Thoracic aorta (tissue), 2 donors: ENCODE measurements at places on chromosomes 12 and 14.

DNA sequence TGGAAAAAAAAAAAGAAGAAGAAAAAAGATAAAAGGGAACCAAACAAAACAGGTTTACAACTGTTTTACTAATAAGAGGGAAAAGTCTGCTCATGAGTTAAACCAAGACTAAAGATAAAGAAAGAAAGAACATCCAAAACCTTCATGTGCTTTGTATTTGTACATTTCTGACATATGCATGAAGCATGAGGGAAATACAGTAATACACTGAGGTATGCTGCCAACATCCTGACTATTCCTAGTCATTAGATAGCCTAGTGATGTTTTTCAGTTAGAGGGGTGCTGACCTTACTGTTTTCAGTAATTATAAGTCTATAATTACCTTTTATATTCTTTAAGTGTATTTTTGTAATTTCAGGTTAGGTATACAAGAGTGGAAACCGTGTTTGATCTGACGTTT lies 793.3 kb downstream of the DIO2 start:
- no peak for DNase-seq

DNA sequence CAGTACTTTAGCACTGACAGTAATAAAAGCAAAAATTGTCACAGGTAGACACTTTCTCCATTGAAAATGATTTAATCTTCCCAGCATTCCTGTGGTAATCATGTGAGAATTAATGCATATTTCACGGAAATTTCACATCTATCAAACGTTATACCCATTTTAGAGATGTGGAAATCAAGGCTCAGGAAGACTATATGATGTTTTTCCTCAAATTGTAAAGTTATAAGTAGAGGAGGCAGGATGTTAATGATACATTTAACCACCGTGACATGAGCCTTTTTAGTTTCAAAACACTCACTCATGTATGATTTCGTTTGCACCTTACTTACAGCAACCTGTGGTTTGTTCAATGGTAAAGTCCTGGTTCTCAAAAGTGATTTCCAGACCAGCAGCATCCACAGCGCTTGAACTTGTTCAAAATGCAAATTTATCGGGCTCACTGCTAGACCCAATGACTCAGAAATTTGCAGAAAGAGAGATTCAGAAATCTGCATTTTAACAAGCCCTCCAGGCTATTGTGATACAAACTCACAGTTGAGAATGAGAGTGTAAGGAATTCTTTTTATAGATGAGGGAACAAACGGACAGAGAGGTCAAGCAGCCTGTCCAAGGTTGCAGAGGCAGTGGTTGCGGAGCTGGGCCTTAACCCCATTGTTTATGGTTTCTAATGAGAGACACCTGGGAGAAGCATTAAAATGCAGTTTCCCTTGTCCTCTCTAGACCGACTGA lies 654.8 kb upstream of the TBX3 start:
- no peak for DNase-seq

GRCh38 chr12:74551291-74551690 lies 13.7 kb downstream of the ATXN7L3B start:
- DNase-seq = no peak

DNA sequence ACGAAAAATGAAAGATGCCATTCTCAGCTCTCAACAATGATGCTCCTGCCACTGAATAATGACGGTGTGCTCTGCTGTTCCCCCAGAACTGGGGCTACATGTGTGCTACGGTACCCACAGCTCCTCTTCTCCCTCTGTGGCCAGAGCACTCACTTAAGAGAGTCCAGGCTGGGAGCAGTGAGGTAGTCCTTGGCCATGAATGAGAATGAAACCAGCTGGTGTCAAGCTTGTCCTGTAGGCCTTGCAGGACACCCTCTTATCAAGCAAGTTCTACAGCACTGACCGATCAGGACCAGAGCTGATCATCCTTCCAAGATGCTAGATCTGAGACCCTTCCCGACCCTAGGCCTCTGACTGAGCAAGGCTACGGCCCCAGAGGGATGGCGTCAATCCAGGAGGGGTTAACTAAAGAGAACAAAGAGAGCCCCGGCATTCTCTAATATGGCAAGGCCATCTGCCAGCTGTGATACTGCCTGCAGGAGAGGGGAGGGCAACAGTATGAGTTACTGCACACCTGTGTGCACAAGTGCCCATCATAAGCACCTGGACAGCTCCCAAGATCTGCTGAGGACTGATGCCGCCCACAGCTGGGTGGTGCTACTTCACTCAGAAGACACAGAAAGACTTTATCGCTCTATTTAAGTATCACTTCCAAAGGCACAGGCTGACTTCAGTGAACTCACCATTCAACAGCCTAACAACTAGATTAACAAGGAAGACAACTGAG lies 30.5 kb downstream of the APPL2 start:
- no peak for DNase-seq

GRCh38 chr14:24693353-24693737 lies 59.4 kb upstream of the GZMB start:
- DNase-seq = no peak

DNA sequence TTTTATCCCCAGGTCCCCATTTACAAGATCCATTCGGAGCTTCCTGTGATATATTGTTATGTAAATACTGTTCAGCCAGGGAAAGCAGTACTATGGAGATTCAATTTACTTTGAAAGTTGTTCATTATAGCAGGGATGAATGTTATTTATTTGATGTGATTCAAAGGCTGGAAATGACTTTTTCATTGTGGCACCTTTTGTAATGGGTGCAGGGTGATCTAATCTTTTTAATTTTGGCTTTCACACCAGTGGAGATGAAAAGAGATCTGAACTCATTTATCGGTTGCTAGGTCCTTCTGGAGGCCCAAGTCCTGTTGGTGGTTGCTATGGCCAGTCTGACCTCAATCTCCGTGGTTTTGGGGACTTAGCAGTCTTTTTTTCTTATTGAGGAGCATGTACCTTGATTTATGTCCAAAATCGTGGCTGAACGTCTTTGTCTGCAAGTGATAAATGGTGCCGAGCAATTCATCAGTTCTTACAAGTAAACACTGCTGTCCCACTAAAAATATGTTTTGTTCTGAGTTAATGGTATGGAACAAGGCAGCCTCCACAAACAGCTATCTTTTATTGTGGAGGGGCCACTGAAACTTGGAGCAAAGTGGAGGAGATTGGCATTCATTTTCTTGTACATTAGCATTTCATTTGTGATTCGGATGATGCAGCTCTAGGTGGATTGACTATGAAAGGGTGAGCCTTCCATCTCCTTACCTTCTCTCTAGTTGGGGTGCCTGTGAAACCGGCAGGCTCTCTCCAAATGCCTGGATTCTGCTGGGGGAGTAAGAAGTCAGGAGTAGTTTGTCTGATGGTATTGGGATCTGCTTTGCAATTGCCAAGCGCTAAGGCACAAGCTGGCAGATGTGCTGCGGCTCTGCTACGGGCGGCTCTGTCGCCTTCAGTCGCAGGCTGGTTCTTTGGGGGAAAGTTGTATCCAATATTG lies 2.0 kb downstream of the RMST start:
- DNase-seq = no peak

DNA sequence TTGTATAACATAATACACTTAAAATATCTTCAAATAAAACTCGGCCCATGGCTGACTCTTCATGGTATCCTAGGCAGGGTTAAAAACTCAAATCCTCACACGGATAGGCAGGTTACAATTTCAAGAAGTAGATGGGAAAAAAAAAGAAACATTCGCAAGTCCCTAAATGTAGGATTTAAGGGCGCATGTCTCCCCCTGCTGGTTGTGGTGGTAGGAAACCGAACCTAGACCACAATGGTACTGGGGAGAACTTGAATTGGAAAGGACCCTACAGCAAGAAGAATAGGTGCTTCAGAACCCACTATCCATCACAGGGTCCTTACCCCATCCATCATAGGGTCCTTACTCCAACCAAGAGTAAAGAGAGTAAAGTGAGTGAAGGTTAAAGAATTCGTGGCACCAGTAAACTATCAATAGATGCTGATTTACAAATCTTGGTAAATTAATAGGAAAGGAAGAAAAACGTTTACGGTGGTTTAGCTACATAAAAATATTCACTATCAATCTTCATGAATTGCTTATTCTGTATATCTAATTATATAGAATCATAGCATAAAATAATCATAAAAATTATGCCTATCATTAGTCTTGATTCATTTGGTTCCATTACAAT lies 3.3 kb upstream of the CIPC start:
- no peak for DNase-seq

DNA sequence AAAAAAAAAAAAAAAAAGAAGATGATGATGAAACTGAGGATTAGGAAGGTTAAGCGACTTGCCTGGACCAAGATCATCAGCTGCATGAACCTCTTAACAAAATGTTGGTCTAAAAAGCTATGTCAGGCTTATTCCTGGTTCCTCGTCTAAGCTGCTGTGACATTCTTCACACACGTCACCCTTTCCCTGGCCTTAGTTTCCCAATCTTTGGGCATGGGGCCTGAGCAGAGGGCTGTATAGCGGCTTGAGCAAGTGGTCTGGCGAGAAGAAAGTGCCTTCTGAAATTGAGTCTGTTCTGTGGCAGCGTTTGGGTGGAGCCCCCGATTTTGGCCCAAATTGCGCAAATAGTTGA lies 58.7 kb upstream of the CCND2 start:
- no peak for DNase-seq

- no peak for DNase-seq
These were observed 109.6 kb downstream of the SLC38A6 start for GRCh38 chr14:61090432-61091216.

- DNase-seq = no peak
These were observed 116.4 kb downstream of the PRICKLE1 start for GRCh38 chr12:42473130-42473529.

DNA sequence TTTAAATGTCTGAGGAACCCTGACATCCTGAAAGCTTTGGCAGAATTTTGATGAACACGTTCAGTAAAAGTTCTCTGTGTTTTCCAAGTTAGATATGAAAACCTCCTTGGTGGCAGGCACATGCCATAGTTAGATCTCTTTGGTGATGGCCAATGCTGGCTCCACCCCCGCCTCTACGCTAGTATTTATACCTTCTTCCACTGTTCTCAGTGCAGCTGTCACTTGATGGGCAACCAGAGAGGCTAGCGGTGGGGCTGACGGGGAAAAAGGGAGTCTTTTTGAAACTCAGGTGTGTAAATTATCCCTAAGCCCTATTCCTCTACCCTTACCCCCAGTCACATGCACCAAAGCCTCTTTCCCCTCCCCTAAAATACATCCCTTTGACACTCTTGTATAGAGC lies 32.1 kb downstream of the PPP1R36 start:
- DNase-seq = no peak

DNA sequence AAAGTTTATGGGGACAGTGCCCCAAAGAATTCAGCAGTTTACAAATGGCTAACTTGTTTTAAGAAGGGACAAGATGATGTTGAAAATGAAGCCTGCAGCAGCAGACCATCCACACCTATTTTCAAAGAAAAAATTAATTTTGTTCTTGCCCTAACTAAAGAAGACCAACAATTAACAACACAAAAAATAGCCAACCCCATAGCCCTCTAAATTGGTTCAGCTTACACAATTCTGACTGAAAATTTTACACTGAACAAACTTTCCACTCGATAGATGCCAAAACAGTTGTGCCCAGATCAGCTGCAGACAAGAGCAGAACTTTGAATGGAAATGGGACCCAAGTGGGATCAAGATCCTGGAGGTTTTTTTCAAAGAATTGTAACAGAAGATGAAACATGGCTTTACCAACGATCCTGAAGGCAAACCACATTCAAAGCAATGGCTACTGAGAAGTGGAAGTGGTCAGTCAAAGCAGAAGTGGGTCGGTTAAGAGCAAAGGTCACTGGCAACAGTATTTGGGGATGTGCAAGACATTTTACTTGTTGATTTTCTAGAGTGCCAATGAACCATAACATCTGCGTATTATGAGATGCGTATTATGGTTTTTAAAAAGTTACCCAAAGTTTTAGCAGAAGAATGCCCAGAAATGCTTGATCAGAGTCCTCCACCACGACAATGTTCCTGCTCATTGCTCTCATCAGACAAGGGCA lies 30.0 kb downstream of the SLC39A9 start:
- DNase-seq = no peak
